ENCODE measurements at places on chromosomes 1 and 21.

- H3K4me1 ChIP-seq: peaks cover 16% of the 10 kb centered on the region
- DNase-seq: no peak
- H3K36me3 ChIP-seq: no peaks in the 10 kb centered on the region
- no peak overlapping the region for H3K4me3 ChIP-seq
- no peaks in the 10 kb centered on the region for H3K27me3 ChIP-seq
Observed at GRCh38 chr1:167752219-167752985, 30.6 kb downstream of the MPZL1 start.

DNA sequence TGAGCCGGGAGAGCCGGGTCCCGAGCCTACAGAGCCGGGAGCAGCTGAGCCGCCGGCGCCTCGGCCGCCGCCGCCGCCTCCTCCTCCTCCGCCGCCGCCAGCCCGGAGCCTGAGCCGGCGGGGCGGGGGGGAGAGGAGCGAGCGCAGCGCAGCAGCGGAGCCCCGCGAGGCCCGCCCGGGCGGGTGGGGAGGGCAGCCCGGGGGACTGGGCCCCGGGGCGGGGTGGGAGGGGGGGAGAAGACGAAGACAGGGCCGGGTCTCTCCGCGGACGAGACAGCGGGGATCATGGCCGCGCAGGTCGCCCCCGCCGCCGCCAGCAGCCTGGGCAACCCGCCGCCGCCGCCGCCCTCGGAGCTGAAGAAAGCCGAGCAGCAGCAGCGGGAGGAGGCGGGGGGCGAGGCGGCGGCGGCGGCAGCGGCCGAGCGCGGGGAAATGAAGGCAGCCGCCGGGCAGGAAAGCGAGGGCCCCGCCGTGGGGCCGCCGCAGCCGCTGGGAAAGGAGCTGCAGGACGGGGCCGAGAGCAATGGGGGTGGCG is 371 bp downstream of the ARID1A start:
- H3K4me3 ChIP-seq: peak overlapping the region; percentile 86
- DNase-seq: no peak
- H3K27ac ChIP-seq: peak overlapping the region; percentile 79
- no peaks in the 10 kb centered on the region for H3K36me3 ChIP-seq
- H3K27me3 ChIP-seq: no peaks in the 10 kb centered on the region

- no peaks in the 10 kb centered on the region for H3K27me3 ChIP-seq
- no peak for DNase-seq
- no peak overlapping the region for H3K4me3 ChIP-seq
- H3K27ac ChIP-seq: no peak overlapping the region
Observed at GRCh38 chr1:189432753-189433152, 1044.9 kb downstream of the BRINP3 start.

- H3K4me1 ChIP-seq: peaks cover 30% of the 10 kb centered on the region
- no peaks in the 10 kb centered on the region for H3K36me3 ChIP-seq
- H3K27me3 ChIP-seq: no peaks in the 10 kb centered on the region
Observed at GRCh38 chr1:116740746-116741145, 13.5 kb upstream of the CD2 start.

DNA sequence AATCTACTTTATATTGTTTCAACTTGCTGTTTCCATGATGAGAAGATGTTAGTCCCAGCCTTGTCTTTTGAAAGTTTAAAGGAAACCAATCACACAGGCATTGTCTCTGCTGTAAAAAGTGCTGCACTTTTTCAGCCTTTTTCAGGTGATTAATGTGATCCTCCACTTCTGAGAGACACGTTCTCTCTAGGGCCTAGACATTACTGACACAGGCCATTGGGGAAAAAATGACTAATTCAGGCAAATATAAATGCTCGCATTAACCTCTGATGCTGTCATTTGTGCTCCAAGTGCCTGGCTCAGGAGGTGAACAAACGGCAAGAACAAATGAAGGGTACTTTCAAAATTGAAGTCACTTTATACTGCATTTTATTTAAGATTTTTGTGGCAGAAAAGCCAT is 32.4 kb upstream of the RGS7 start:
- H3K4me3 ChIP-seq: no peak overlapping the region
- no peaks in the 10 kb centered on the region for H3K27me3 ChIP-seq

DNA sequence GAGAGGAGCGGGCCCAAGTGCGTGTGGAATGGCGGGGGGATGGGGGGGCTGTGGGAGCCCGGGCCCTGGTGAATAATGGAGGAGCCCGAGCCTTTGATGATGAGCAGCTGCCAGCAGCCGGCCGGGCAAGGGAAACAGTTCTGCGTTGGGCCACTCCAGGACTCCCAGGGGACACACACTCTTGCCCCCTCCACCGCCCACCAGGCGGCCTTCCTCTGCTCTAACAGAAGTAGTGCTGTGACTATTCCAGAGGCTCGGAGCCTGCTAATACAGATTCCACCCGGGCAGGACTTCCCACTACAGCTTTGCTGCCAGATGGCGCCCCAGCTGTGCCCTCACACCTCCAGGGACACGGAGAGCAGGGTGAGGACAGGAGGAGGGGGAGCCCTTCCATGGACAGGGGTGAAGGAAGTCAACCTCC is 48.2 kb upstream of the LRP8 start:
- H3K27ac ChIP-seq: no peak overlapping the region
- H3K36me3 ChIP-seq: no peaks in the 10 kb centered on the region
- no peak for DNase-seq
- H3K4me3 ChIP-seq: no peak overlapping the region
- no peaks in the 10 kb centered on the region for H3K4me1 ChIP-seq
- H3K27me3 ChIP-seq: no peaks in the 10 kb centered on the region

DNA sequence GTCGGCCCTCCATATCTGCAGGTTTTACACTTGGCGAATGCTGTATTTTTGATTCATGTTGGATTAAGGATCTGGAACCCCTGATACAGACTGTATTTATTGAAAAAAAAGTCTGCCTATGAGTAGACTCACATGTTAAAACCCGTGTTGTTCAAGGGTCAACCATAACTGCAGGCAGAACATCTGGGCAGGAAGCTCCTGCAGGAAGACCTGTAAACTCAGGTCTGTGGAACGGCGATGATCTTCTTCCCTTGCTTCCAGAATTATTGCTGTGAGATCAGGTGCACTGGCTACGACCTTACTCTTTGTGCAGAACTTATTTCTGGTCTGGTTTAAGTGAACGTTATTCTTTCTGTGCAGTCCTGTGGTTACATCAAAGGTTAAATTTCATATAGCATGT is 96.6 kb downstream of the DISC1 start:
- H3K4me3 ChIP-seq: no peak overlapping the region
- H3K27ac ChIP-seq: no peak overlapping the region
- DNase-seq: no peak
- H3K27me3 ChIP-seq: no peaks in the 10 kb centered on the region
- H3K4me1 ChIP-seq: peaks cover 6% of the 10 kb centered on the region

- no peak overlapping the region for H3K27ac ChIP-seq
- no peak overlapping the region for H3K4me3 ChIP-seq
- H3K36me3 ChIP-seq: no peaks in the 10 kb centered on the region
- H3K27me3 ChIP-seq: no peaks in the 10 kb centered on the region
Observed at GRCh38 chr1:12544992-12545391, 73.0 kb downstream of the DHRS3 start.

DNA sequence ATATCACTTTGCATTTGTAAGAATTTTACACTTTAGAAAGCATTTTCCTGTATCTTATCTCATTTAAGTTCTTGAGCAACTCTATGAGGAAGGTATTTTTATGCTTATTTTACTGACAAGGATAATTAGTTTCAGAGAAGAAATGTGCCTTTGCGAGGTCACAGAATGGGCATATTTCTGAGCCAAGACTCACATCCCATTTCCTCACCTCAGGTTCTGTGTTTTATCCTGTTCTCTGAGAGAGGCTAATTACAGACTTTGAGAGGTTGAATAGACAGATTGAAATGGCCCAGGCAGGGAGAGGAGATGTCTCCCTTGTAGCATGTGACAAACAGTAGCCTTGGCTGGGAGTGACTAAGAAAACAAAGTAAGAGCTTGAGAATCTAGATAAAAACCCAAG is 39.1 kb upstream of the ZC3H11B start:
- H3K4me3 ChIP-seq: no peak overlapping the region
- no peaks in the 10 kb centered on the region for H3K36me3 ChIP-seq
- no peaks in the 10 kb centered on the region for H3K4me1 ChIP-seq
- no peak for DNase-seq
- no peaks in the 10 kb centered on the region for H3K27me3 ChIP-seq

GRCh38 chr21:34074283-34075090 is 1.1 kb downstream of the MRPS6 start:
- no peak overlapping the region for H3K27ac ChIP-seq
- H3K36me3 ChIP-seq: no peaks in the 10 kb centered on the region
- H3K4me1 ChIP-seq: peaks cover 16% of the 10 kb centered on the region
- peak; percentile 24 for DNase-seq
- no peaks in the 10 kb centered on the region for H3K27me3 ChIP-seq

DNA sequence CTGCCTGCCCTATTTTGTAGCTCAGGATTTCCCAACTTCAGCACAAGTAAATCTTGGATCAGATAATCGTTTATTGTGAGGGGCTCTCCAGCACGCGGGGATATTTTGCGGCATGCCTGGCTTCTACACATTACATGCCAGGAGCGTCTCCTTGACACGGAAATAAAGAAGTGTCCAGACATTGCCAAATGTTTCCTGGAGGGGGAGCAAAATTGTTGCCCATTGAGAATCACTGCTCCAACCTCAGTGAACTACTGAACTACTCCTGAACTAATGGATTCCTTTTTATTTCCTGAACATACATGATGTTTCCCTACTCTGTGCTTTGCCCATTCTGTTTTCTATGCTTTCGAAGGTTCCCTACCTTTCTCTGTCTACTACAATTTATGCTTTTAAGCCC is 1359.1 kb upstream of the ADGRL2 start:
- no peaks in the 10 kb centered on the region for H3K4me1 ChIP-seq
- DNase-seq: no peak
- H3K27me3 ChIP-seq: no peaks in the 10 kb centered on the region
- no peaks in the 10 kb centered on the region for H3K36me3 ChIP-seq

DNA sequence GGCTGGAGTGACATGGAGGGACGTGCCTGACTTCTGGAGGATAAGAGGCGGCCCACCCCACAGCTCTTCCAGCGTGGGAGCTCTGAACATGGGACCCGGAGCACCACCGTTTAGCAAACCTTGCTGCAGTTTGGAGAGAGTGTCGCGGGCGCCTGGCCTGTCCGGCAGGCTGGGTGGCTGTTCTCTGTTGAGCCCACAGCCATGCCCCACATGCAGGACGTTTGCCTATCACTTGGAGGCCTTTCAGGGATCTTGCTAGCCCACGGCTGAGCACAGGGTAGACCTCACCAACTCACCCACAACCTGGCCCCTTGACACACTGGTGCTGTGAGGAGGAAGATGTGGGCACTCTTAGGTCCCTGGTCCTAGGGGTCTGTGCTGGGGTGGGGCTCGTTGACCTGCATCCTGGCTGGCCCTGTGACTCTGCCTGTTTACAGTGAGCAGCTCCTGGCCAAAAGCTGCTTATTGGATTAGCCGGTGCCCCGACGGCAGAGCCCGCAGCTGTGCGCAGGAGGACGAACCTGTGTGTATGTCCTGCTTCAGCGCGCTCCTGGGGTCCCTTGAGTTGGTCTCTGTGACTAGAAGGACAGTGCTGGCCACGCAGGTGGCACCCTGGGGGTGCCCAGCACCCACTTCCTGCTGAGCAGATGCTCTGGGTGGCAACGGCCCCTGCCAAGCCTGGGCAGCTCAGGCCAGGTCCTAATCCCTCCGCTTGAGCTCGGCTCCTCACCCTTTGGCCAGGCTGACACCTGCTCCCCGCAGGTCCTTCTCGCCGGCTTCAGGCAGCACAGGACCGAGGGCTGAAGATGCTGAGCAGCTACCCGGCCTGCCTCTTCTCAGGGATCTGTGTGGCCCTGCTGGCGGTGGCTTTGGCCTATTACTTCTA is 72.4 kb upstream of the TRAPPC10 start:
- H3K27ac ChIP-seq: no peak overlapping the region
- DNase-seq: no peak
- H3K27me3 ChIP-seq: no peaks in the 10 kb centered on the region

DNA sequence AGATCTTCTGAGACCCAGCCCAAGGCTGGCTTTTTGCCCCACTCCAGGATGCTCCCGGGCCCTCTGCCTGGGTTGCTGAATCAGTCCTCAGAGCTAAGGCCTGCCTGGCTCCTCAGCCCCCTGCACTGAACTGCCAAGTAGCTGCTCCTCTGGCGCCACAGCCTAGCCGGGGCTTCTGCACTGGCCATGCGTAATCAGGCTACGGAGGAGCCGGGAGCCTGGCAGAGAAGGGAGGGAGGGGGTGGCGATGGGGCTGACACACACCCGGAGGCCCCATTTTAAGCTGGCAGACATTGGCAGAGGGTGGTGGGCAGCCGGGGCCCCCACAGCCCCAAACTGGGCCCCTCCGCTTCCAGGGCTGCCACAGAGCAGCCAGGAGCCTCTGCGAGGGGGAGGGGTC is 38.7 kb downstream of the ALPL start:
- no peak overlapping the region for H3K27ac ChIP-seq
- H3K36me3 ChIP-seq: no peaks in the 10 kb centered on the region
- H3K4me3 ChIP-seq: no peak overlapping the region
- peaks cover 10% of the 10 kb centered on the region for H3K4me1 ChIP-seq

DNA sequence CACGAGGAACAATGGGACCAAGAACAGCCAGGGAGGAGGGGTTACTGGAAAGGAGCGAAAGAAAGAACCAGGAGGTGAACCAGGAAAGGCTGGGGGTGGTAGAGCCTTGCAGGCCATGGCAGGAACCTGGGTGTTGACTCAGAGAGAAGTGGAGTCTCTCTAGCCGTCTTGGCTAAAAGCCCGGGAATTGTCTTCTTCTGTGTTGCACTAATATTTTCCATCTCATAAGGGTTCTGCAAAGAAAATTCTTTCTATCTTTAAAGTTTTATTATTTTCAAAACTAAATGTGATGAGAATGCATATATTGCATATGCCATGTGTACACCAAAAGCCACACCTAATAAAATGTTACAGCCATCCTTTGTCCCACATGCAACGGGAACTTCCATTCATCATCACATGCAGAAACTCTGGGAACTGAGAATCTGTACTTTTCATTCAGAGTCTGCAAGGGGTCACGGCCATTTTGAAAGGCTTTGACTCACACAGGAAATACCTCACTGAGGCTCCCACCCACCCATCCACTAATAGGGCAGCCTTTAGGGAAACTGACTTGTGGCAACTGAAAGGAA is 38.0 kb downstream of the ERG start:
- H3K27ac ChIP-seq: no peak overlapping the region
- peaks cover 43% of the 10 kb centered on the region for H3K4me1 ChIP-seq
- no peak overlapping the region for H3K4me3 ChIP-seq
- peaks cover 12% of the 10 kb centered on the region for H3K36me3 ChIP-seq
